ENCODE measurements at places on chromosomes 6 and 20. TPM values are rescaled to one million over a fixed set of nuclear protein-coding genes. Genes with fewer than 3 reads are reported as not detected.
A peak's percentile ranks its signal among the peaks of the same experiment; 100 is the strongest.

The FAXC gene
- 0.39 TPM for total RNA-seq

The NELFE gene
- 77.6 TPM for total RNA-seq

The LGSN gene
- total RNA-seq = not detected

DNA sequence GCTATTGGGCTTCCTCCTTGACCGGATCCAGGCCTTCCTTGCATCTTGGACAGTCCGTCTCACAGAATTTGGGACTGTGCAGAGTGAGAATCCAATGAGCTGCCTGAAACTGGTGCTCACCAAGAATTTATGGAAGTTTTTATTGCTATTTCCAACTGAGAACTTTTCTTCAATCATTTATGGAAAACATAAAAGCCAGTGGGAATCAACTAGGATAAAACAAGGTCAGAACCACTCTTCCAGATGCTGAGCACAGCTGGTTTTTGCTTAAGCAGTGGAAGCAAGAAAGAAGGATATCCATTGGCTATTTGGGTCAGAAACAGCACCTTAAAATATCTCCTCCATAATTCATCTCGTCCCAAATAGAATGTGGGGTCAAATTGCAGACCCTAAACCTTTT is 74.2 kb downstream of the CD83 start:
- DNase-seq = no peak

- DNase-seq = no peak
Measured at GRCh38 chr6:25100288-25100687, 164.5 kb upstream of the RIPOR2 start.

DNA sequence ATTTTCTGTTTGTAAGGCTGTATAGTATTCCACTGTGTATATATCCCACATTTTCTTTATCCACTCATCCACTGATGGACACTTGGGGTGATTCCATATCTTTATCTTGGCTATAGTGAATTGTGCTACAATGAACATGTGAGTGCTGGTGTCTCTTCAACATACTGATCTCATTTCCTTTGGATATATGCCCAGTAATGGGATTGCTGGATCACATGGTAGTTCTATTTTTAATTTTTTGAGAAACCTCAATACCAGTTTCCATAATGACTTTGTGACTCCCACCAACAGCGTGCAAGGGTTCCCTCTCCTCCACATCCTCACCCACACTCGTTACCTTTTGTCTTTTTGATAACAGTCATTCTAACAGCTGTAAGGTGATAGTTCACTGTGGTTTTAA is 166.0 kb downstream of the ARHGAP18 start:
- peak; percentile 9 for DNase-seq

GRCh38 chr20:48803176-48804053 is 24.4 kb downstream of the PREX1 start:
- DNase-seq = no peak

GRCh38 chr6:37004044-37004980 is 1.1 kb upstream of the FGD2 start:
- DNase-seq = no peak

DNA sequence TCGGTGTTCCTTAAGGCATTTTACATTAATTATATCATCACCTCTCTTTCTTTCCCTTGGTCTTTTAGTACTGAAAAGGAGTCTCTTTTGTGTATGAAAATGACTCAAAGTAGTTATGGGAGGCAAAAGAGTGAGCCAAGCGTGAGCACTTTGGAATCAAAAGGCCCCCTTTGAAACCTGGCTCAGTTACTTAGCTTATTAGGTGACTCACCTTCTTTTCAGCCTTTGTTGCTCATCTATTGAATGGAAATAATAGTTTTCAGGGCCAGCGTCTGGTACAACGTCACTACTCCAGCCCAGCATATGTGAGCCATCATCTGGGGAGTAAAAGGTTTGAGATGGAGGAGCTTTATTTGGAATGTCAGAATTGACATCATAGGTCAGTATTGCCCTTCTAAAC is 147.4 kb upstream of the SCGN start:
- no peak for DNase-seq

Data from dermis microvascular lymphatic vessel endothelial cell (primary cell).